ENCODE measurements at places on chromosomes 11 and 22.

- peak; percentile 31 for DNase-seq
These were observed 787 bp downstream of the SMDT1 start for GRCh38 chr22:42080287-42080686.

- DNase-seq: no peak
These were observed 38.0 kb downstream of the C2CD3 start for GRCh38 chr11:74132833-74133232.

GRCh38 chr11:88484873-88485621 is 147.5 kb upstream of the CTSC start:
- DNase-seq: no peak

DNA sequence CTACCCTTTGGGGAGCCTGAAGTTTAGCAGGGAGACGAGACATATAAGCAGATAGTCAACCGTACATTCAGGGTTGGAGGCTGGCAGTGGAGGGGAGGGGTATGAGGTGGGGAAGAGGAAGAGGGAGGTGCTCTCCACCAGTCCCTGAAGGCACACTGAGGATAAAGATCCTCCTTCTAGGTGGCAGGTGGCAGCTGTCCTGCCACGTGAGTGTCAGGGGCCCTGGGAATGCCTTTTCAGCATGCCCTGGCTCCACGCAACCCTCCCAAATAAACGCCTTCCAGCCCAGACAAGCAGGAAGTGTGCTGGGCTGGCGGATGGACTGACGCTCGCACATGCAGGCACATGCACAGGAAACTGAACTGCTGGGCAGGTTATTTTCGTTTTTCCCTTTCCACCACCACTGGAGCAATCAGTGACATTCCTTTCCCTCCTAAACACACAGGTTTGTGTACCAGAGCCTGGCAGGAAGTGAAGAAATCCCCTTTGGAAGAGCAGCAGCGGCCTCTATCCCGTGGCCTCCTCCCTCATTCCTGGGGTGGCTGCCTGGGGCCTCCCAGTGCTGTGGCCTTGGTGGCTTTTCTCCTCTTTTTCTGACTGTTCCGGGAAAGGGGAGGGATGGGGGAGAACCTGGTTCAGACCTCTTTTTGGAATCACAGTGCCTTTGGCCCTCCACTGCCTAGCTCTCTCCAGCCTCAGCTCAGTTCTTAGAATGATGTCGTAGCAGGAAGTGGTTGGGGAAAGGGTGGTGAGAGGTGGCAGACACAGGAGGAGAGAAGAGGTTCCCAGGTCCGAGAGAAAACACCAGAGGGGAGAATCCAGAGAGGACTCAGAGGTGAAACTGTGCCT is 157.0 kb upstream of the TIMP3 start:
- DNase-seq: peak; percentile 87
